ENCODE measurements at places on chromosomes 5 and 9. TPM values are rescaled to one million over a fixed set of nuclear protein-coding genes. Genes with fewer than 3 reads are reported as not detected.
A peak's percentile ranks its signal among the peaks of the same experiment; 100 is the strongest.

DNA sequence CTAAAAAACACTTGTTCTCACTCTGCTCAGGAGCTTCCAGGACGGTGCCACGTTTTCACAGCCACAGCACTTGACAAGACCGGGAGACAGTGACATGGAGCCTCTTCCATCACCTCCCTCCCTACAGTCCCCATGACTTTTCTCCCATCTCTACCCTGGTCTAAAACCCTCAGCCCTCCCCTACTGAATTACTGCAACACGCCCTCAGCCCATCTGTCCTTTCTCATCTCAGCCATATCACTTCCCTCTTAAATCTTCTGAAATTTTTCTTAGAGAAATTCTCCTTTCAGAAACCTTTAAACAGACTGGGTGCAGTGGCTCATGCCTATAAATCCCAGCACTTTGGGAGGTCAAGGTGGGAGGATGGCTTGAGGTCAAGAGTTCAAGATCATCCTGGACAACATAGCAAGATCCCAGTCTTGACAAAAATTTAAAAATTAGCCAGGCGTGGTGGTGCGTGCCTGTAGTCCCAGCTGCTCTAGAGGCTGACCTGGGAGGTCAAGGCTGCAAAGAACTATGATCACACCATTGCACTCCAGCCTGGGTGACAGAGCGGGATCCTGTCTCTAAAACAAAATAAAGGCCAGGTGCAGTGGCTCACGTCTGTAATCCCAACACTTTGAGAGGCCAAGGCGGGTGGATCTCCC, 125.8 kb downstream of the MYO10 start:
- no peaks in the 10 kb centered on the region for H3K36me3 ChIP-seq
- H3K27me3 ChIP-seq = no peaks in the 10 kb centered on the region
- no peak overlapping the region for H3K4me3 ChIP-seq
- no peaks in the 10 kb centered on the region for H3K4me1 ChIP-seq

Gene INSL6
- total RNA-seq = not detected

DNA sequence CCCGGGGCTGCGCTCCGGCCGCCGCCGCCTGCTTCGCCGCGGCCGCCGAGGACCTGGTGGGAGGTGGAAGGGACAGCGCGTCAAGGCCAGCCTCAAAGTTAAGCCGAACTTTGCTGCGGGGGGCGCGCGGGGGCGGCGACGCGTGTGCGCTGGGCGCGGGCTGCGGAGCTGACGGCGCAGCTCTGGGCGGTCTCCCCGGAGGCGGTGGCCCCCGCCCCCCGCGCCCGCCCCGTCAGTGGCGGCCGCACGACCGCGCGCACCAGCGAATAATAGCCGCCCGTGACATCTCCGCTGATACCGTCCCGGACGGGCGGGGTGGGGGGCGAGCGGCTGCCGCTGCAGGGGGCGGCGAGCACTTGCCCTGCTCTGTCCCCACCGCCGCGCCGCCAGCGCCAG, 579 bp upstream of the FAM78A start:
- H3K27ac ChIP-seq = no peak overlapping the region
- DNase-seq = peak; percentile 72
- peaks cover 3% of the 10 kb centered on the region for H3K27me3 ChIP-seq
- peaks cover 49% of the 10 kb centered on the region for H3K4me1 ChIP-seq
- peak overlapping the region; percentile 29 for H3K4me3 ChIP-seq

Gene TMEM232
- total RNA-seq = 0.66 TPM

DNA sequence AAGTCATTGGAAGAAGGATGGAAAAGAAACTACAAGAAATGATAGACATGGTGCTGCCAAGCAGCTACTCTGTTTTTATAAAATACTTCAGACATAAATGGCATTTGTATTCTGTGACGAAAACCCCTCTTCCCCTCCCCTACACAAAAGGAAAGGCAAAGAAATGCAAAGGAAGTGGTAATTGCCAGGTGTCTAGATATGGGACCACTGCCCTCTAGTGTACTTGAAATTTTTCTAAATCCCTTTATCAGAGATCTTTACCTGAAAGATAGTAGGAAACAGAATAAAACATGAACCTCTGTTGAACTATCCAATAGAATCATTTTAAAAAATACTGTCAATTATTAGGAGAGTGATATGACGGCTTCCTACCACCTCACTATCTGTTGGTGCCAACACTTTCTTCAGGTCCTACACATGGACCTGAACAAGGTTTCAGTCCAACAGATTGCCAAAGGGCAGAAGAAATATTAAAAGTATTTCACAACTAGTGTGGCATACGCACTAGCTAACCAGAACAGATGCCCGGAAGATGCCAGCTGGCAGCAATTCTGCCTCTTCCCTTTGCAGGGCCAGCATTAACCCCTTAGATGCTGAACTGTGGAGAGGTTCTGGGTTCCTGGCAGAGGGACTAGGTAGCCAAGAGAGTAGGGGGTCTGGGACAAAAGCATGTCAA, 104.1 kb downstream of the TSSK1B start:
- no peaks in the 10 kb centered on the region for H3K36me3 ChIP-seq
- H3K27ac ChIP-seq = no peak overlapping the region
- no peaks in the 10 kb centered on the region for H3K27me3 ChIP-seq
- peaks cover 3% of the 10 kb centered on the region for H3K4me1 ChIP-seq

DNA sequence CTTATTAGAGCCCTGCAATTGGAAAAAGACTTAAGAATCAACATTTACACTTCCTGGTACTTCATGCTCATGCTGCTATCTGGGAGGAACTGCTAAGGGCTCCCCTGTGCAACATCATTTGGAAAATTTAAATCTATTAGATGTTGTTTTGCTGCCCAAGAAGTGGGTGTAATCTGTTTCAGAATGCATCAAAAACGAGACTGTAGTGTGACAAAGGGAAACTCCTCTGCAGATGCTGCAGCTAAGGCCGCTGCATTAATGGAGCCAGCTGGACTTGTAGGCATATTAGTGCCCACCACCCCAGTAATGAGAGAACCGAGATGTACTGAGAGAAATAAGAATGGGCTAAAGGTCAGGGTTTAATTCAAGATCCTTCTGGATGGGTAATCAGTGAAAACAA, 11.1 kb upstream of the PAIP1 start:
- no peaks in the 10 kb centered on the region for H3K27me3 ChIP-seq
- no peaks in the 10 kb centered on the region for H3K36me3 ChIP-seq
- H3K4me3 ChIP-seq = no peak overlapping the region
- H3K4me1 ChIP-seq = no peaks in the 10 kb centered on the region
- DNase-seq = no peak
- H3K27ac ChIP-seq = no peak overlapping the region

DNA sequence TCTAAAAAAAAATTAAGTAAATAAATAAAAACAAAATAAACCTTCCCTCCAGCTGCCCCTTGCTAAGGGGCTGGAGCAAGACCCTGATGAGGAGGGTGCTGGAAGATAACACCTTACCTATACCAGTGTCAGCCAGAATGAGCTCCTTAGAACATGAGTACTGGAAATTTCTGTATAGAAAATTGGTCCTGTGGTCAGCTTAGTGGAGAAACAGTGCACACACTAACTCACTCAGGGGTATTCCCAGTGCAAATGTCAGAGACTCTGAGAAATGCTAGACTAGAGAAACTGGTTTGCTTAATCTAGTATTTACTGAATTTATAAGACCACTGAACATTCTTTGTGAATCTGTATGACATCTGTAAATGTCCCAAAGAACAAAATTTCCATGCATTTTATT, 62.1 kb upstream of the CTXN3 start:
- no peak overlapping the region for H3K4me3 ChIP-seq
- H3K36me3 ChIP-seq = no peaks in the 10 kb centered on the region
- H3K27ac ChIP-seq = no peak overlapping the region
- no peak for DNase-seq
- no peaks in the 10 kb centered on the region for H3K27me3 ChIP-seq
